B cell (primary cell): ENCODE measurements at places on chromosomes 1 and 21. TPM values are rescaled to one million over a fixed set of nuclear protein-coding genes. Genes with fewer than 3 reads are reported as not detected.

GSTM5 gene
- 0.15 TPM in 1 of 2 replicates, not detected in the other for total RNA-seq

NR1I3 gene
- not detected in 2 replicates for total RNA-seq

BTG2 gene
- 505 and 508 TPM in 2 replicates for total RNA-seq

CAMK1G gene
- total RNA-seq = not detected in 2 replicates

APP gene
- total RNA-seq = 34.7 and 38.0 TPM in 2 replicates

BRWD1 gene
- total RNA-seq = 90.8 and 93.9 TPM in 2 replicates

ALPL gene
- total RNA-seq = 12.2 and 13.7 TPM in 2 replicates

CATSPERE gene
- 2.4 and 3.1 TPM in 2 replicates for total RNA-seq

RAVER2 gene
- 1.4 and 1.5 TPM in 2 replicates for total RNA-seq

ADAR gene
- total RNA-seq = 221 and 241 TPM in 2 replicates

ASAP3 gene
- total RNA-seq = 10.4 and 11.0 TPM in 2 replicates

PLA2G2F gene
- total RNA-seq = not detected in 2 replicates

GPR89A gene
- 46.8 and 47.8 TPM in 2 replicates for total RNA-seq

UBXN11 gene
- 81.4 and 83.8 TPM in 2 replicates for total RNA-seq

- DNase-seq = peak; percentile 34
Observed at GRCh38 chr1:109790735-109791494, 27.2 kb upstream of the EPS8L3 start.

DNA sequence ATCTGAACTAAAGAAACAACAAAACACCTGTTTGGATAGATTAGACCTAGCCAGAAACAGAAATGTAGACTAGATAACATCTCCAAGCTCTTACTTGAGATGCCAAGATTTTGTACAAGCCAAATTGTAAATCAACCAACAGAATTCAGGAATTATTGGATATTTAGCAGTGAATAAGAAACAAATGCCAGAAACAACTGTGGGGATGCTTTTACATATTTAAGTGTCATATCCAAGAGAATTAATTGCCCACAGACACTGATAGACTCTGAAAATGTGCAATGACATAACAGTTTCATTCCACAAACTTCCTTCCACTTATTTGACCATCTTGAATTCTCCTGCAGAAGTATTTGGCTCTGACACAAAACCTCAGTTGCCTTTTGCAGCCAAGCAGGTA is 92.3 kb downstream of the SGIP1 start:
- DNase-seq = no peak

DNA sequence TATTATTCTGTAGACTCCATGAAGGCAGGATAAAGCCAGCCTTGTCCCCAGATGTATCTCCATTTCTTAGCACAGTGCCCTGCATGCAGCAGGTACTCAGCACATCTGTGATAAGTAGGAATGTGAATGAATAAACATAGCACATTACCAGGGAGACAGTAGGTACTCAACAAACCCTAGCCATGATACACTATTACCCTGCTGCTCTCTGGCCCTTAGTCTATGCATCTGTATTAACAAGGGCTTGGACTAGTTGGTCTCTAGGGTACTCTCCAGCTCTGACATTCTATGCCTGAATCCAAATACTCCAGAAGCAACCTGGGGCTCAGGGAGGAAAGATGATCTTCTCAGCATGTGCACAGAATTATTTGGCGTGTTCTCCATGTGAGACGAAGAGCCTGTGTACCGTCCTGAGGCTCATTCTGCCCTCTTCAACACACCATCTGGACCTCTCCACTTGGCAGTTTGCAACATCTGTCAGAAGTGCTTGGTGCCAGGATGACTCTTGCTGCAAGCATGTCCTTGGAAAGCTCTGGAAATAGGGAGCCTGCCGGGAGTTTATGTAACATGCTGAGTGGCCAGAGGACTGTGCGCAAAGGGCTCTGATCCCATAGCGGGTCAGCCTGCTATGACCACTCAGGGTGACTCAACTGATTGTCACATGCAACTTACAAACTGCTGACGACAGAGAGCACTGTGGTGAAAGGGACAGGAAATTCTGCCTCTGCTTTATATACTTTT is 228.2 kb upstream of the USP24 start:
- DNase-seq = no peak

DNA sequence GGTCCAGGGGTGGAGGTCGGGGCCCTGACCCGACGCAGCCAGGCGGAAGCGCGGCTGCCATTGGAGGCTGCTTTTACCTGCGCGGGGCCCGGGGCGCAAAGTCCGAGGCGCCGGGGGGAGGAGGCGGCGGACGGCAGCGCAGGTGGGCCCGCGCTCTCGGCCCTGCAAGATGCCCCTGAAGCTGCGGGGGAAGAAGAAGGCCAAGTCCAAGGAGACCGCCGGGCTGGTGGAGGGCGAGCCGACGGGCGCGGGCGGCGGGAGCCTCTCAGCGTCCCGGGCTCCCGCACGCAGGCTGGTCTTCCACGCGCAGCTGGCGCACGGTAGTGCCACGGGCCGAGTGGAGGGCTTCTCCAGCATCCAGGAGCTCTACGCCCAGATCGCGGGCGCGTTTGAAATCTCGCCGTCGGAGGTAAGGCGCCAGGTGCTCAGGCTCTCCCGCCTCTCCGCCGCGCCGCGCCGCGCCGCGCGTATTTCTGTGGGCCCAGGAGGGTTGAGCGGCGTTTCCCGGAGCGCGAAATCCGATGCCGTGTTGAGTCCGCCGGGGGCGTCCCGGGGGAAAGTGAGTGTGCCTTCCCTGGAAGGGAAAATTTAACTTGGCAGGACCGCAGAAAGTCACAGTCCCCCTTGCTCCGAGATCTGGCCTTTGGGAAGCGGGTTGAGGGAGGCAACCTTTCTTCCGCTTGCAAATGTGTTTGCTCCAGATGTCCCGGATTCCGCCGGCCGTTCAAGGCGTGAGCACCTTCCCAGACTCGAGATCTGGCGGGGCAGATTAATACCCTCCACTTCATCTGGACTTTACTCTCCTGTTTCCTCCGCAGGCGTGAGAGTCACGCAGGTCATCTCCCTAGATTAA is at the start of gene GIPC2:
Gene GIPC2, plus strand, starts transcription at position 41 of the 853 bp plus-strand sequence. Its CDS starts 129 bp downstream, at position 170.
- peak; percentile 48 for DNase-seq

DNA sequence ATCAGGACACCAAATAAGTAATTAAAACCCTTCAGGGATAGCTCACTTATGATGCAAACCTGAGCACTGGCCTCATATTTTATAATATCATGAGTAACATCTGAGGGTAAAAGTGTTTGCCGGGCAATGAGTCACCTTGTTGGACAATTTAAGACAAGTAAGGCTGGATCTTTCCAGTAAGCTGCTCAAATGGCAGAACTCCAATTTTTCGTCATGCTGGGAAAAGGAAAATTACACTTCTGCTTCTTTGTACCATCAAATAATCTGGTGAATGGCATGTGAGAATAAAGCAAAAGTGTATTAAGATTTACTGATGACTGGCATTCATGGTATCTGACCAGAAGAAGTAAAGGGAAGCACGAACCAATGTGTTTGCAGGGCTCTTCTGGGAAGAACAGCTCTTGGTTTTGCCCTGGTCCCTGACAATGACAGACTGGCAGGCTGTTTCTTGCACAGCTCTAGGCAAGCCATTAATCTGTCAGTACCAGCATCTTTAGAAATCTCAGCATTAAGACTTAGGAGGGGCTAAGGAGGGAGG is 392.2 kb downstream of the VAV3 start:
- DNase-seq = no peak

- DNase-seq = no peak
Observed at GRCh38 chr1:91400133-91400725, 4.4 kb downstream of the HFM1 start.

- DNase-seq = peak; percentile 58
Observed at GRCh38 chr1:155910621-155911121, 478 bp downstream of the RIT1 start.

- no peak for DNase-seq
Observed at GRCh38 chr1:151542710-151543129, 2.6 kb downstream of the TUFT1 start.

- DNase-seq = no peak
Observed at GRCh38 chr1:41609166-41609883, 124.8 kb upstream of the EDN2 start.

- peak; percentile 82 for DNase-seq
Observed at GRCh38 chr1:221045842-221046831, 166.9 kb downstream of the HLX start.

DNA sequence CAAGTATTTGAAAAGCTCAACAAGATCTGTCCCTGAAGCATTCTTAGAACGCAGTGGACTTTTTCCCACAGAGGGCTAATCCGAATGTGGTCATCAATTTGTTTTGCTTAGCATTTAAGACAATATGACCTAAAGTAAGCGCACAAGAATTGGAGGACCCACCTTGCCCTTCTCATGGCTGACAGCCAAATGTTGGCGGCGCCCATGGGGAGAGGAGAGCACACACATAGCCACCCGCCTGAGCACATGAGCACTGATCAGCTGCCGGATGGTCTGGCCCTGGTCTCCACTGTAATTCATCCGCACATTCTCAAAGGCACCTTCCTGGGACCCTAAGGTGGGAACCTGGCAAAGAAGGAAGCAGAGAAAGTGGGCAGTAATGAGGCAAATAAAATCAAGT is 52.4 kb downstream of the UBR4 start:
- DNase-seq = no peak

DNA sequence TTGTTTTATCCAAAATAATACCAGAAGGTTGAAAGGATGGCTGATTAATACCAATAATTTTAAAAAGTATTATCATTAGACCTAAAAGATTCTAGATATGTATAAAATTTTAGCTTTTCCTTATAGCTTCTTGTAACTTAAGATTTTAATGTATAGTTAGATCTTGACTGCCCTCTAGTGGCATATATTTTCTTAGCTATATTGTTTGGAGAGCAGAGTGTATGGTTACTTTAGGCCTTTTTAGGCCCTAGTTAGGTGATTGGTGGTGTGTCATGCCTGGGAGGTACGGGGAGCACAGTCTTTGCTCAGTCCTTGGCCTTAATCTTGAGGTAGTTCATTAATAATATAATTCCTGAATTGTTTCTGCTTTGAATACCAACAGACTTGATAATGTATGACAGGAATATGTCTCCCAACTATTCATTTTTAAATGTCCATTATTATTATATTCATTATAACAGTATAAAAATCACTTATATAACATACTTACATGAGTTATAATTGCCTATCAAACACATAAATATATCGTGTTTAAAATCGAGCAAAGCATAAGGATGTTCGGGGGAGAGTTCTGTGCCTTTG is 328.4 kb downstream of the ZP4 start:
- peak; percentile 50 for DNase-seq

- no peak for DNase-seq
Observed at GRCh38 chr1:5945445-5945844, 46.8 kb downstream of the NPHP4 start.

DNA sequence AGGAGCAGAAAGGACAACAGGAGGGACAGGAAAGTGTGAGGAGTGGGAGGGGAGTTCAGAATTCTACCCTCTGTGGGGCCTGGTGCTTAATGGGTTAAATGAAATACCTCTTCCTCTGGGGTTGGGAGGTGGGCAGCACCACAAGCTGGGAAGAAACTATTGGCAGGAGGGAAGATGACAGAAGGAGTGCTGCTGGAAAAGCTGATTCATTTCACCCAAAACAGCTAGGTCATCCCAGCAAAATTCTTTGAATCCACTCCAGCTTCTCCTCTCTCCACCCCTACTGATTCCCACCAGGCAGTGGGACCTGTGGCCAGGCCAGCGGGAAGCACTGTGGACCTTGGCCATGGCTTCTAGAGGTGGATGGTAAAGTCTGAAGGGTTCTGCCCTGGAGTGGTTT is 12.8 kb downstream of the BCAN start:
- DNase-seq = no peak

GRCh38 chr1:163090321-163090945 is 21.3 kb downstream of the RGS4 start:
- no peak for DNase-seq

GRCh38 chr1:54245501-54245900 is 45.5 kb downstream of the MRPL37 start:
- DNase-seq = no peak

DNA sequence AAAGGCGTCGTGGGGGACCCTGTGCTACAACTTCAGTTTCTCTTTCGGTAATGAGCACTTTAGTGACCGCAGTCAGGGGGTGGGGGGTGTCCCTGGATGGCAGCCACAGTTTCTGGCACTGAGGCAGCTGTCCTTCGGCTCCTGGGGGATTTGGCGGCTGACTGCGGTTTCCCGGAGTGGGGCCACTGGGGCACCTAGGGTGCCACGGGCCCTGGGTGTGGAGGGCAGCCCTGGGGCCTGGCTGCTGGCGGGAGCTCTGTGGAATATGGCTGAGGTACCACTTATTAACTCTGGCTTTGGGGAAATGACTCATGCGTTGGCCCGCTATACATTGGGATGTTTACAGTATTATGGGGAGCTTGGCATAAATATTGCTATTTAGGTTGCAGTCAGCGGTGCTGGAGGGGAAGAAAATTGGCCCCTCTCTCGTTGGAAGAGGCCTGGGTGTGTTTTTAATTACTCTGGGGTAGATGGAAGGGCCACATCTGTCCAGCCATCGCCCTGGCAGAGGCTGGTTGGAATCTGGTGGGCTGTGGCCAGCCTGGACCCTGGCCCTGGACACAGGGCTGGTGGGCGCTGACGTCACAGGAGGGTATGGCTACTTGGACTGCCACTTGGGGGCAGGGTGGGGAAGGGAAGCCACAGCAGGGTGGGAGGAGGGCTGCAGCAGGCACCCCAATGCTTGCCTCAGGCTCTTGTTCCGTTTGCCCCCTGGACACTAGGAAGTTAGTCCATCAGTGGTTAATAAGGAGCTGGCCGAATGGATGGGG is 2.0 kb downstream of the EPHB2 start:
- DNase-seq = no peak

- DNase-seq = no peak
Observed at GRCh38 chr1:145918992-145919939, 749 bp upstream of the PEX11B start.

DNA sequence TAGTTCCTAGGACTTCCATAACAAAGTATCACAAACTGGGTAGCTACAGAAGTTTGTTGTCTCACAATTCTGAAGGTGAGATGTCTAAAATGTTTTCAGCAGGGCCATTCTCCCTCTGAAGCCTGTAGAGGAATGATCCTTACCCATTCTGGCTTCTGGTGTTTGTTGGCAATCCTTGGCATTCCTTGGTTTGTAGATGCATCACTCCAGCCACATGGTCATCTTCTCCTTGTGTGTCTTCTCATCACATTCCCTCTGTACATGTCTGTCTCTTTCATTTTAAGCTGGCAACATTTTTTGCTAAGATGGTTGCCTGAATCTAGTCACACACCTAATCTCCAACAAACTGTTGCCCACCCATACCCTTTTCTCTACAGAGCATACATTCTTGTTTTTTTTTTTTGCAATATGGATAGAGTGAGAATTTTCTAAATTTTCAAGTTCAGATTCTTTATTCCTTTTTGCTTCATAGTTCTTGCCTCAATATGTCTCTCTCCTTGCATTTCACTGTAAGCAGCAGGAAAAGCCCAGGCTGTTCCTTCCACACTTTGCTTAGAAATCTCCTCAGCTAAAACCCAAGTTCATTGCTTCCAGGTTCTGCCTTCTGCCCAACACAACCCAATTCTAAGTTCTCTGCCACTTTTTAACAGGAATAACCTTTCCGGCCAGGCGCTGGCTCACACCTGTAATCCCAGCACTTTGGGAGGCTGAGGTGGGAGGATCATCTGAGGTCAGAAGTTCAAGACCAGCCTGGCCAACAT is 18.3 kb downstream of the ZBED6 start:
- no peak for DNase-seq

GRCh38 chr1:1173793-1174415 is at the start of gene TTLL10:
TSS of gene TTLL10 (plus strand) at chr1:1173880. CDS start at chr1:1179216, 5,336 bp downstream.
- peak; percentile 84 for DNase-seq
